ENCODE measurements at places on chromosomes 7 and 10.

DNA sequence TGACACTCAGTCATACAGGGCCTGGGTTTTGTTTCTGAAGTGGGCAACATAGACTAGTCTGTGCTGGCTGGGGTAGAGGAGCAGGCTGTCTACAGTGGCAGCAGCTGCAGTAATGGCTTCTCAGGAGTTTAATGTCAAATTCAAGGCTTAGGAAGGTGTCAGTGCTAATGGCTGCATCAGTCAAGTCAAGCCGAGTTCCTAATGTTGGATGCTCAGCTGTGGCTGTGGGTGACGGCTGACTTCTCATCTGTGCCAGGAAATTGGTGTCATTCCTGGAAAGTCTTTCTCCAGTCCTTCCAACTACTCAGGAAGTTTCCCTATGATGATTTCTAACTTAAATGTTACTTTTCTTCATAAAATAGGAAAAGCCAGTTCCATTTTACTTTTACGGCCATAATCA, 468.1 kb upstream of the IGFBP3 start:
- no peak for DNase-seq

GRCh38 chr7:123004931-123005330, 9.4 kb upstream of the TAS2R16 start:
- DNase-seq: no peak

- DNase-seq: no peak
Observed at GRCh38 chr10:50572017-50572491, 51.7 kb downstream of the SGMS1 start.

DNA sequence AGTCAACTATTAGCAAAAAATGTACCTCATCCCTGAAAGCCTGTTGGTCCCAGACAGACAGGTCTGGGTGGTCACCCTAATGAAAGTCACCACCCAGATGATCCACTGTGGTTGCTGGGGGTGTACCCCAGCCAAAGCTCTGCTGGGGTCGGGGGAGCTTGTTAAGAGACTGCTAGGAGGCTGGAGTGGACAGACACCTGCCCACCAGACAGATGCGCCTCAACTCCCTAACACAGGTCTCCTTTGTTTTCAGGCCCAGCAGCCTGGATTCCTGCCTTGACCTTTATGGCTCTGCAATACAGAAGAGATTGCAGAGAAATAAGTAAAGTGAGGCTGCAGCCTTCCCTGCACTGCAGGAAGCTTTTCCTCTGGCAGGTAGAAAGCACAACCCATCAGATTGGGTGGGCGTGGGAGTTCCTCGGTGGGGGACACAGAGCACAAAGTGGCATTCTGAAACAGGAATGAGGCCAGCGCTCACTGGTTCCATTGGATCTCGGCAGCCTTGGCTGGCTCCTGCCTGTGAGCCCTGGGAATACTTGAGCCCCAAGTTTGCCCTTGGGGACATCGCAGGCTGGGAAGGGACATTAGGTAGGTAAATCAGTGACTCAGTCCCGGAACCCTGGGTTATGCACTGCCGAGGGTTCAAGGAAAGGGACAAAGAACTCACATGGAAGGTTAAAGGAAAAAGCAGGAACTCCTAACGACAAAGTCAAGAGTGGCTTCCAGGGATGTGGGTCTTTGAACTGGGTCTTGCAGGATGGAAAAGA, 18.0 kb upstream of the ZNF488 start:
- no peak for DNase-seq

- no peak for DNase-seq
Observed at GRCh38 chr7:101923602-101923985, 106.2 kb downstream of the CUX1 start.

- no peak for DNase-seq
Observed at GRCh38 chr7:99920149-99920548, 819 bp upstream of the TRIM4 start.

DNA sequence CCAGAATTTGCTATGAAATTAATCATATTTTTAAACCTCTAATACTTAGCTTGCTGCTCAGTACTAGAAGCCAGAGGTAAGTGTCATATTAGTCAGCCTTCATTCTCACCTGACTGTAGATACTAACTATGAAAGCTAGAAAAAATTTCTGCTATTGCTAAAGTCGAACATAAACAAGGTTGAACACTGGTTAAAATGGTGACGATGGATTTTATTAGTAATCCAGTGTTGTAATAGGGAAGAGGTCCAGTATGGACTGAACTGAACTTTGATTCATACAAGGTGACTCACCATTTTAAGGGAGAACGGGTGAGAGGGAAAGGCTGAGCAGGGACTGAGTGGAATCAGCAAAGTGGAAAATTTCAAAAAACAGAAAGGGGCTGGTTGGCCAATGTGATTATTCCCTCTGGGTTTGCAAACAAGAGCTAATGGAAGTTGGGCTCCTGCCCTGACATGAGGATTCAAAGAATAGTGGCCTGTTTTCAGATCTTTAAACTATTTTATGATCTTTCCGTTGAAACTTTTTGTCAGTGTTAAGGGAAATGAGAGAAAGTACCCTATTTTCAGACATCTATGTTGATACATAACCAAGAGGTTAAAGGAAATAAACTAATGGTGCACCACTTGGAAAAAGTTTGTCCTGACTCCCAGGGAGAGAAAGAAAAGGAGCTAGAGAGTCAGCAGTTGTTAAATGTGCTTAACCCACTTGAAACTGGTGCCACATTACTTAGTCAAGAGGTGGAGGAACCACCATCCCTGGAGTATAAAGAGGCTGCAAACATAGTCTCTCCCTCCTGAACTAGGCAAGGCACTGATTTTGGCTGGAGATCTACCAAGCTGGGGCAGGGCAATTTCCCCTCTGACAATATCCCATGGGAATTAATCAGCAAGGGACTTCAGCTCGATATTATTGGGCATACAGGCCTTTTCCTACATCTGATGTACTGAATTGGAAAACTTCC, 15.3 kb upstream of the AKR1C1 start:
- no peak for DNase-seq

DNA sequence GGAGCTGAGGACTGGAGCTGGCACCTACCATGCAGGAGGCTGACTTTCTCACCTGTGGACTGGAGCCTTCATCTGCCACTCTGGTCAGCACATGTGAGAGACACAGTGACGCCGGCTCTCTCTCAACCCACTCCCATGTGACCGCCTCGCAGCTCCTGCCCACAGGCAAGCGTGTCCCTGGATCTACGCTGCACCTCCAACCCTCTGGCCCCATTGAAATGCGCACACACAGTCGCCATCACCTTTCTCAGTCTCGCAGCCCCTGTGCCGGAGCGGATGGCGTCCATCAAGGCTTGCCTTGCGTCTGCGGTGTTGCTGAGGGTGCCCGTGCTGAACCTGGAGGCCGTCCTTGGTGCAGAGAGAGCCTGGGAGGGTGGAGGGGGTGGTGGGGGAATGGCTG, 242.2 kb upstream of the GRB10 start:
- DNase-seq: no peak

DNA sequence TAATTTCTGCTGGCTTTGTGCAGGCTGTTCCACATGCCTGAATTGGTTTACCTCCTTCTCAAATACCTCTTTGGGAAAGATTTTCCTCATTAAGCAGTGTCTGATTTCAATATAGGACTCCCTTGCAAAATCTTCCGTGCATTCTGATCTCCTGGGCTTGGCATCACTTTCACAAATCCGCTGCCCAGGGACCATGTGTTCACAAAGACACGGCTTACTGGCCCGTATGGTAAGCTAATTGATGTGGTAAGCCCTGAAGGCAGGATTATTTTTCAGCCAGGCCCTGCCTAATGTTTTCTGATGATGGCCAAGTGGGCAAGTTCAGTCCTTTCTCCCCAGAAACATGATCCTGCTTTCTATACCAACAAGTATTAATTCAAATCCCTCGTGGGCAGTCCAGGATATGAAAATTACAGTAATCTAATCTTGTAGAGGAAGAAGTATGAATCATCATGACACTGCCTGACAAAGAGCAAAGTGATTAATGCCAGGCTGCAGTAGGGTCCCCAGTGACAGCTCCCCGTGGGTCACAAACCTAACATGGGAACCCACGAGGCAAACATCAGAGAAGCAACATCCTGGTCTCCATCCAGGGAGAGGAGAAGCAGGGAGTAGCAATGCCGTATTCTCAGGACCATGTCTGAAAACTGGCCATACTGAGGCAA, 11.6 kb upstream of the SVIL start:
- no peak for DNase-seq

GRCh38 chr10:69248117-69248730, 28.1 kb downstream of the HKDC1 start:
- no peak for DNase-seq

- no peak for DNase-seq
Observed at GRCh38 chr10:1272079-1272776, 216.0 kb downstream of the WDR37 start.

GRCh38 chr10:45235798-45236220, 79.6 kb downstream of the OR13A1 start:
- DNase-seq: no peak

DNA sequence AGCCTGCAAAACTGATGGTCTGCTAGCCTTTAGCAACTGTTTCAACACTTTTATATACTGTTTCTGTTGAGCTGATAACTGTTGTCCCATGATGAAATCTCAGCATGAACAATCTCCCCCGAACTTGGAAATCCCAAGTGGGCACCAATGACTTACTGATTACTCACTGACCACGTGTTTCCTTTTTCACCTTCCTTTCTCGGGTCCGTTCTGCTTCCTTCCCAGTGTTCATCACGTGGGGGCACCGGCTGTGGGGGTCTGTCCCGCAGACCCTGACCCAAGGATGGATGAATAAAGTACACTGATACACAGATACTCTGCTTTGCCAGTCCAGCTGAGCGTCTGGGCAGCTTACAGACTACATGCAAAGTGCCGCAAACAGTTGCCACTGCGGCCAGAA, 39.0 kb upstream of the RASGEF1A start:
- DNase-seq: no peak

DNA sequence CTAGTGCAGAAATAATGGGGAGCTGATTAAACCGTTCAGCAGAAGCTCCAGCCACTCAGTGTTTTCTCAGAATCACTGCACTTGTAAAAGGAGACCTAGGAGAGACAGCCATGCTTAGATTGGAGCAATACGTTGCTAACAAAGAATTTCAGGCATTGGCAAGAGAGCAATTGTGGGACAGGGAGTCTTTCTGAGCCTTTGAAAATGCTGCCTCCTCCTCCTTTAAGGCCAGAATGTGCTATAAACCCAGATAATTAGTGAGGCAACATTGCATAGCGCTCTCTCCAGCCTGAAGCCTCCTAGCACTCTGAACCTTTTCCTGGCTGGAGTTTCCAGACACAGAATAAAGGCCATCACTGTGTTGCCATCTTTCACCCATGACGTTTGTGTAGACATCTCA, 18.5 kb upstream of the PTPRN2 start:
- no peak for DNase-seq

GRCh38 chr7:153942036-153942435, 110.2 kb upstream of the DPP6 start:
- no peak for DNase-seq

DNA sequence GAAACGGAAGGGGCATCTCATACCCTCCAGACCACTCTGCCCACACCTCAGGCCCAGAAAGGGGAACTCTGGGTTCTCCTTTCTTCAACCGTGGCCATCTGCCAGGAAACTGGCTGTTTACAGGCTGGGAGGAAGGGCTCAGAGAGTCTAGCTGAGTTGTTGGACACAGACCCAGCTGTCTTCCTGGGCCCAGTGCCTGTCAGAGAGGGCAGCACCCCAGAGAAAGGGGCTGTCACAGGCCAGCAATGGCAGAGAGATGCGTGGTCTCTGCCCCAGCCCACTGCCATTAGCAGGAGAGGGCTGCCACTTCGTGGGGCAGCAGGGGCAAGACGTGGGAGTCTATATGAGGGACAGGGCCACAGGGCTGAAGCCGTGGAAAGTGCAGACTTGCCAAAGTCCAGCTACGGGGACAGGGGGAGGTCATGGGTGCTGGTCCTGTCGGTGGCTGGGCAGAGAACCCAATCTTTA, 11.0 kb downstream of the GRID1 start:
- peak; percentile 19 for DNase-seq

DNA sequence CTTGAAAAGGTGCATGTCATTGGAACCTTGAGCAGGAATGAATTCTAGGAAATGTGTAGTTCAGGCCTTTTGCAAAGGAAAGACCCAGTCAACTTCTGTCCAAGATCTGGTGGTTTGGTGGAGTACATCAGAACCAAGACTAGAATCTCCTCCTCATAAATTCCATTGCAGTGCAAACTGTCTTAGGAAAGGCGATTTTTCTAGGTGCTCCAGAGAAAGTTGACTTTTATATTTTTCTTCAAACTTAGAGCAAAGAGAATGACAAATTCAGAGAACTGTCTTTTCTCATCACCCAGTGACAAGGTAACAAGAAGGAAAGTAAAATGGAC, 50.0 kb downstream of the PRTFDC1 start:
- no peak for DNase-seq

DNA sequence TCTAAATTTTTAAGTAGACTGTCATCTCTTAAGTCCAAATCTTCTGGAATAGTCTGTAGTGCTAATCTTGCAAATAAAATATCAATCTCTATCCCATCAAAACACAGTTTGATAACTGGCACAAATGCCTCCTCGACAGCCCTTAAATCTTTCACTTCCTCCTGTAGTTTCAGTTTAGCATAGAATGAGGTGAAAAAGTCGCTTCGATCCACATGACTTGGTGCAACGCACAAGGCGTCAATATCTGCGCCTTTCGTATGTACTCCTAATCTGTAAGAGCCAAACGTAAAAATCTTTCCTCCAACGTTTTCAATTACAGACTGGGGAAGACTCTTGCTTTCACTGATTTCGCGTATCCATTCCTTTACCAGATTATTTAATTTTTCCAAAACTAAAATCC, 603 bp downstream of the PAPOLB start:
- DNase-seq: no peak

DNA sequence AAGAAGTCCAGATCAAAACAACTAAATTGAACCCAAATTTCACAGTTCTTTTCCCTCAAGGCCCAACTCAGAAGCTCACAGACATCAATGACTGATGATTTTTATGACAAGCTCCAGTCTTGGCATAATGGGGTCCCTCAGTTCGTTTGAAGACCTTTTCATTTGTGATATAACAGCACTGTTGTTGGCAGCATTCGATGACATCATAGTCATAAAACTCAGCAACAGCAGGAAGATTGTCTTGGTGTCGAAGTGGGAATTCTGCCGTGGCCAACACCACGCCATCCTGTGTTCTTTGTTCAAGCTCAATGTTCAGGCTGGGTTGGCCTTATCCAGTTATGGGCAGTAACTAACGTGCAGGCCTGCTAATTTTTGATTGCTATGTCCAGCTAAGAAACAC, 261.7 kb downstream of the C7orf25 start:
- DNase-seq: no peak

DNA sequence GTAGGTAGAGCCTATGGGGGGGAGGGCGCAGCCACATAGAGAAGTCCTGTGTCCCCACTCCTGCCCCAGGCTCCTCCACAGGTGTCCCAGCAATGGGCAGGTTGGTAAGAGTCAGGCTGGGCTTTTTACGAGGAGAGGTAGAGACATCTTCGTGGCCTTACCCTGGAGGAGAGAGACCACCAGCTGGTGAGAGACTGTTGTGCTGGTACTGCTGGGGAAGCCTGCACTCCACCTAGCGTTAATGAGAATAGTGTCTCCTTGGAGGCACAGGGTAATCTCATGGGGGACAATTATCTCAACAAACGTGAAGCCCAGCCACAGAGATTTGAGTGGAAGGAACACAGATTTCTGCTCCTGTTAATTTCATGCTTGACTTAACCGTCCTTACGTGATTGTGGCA, 29.5 kb upstream of the RASGEF1A start:
- DNase-seq: no peak

- DNase-seq: peak; percentile 78
Observed at GRCh38 chr7:108592646-108593201, 23.1 kb downstream of the DNAJB9 start.
